ENCODE measurements at places on chromosomes 1 and 21. TPM values are rescaled to one million over a fixed set of nuclear protein-coding genes. Genes with fewer than 3 reads are reported as not detected.

- DNase-seq = no peak
- peak overlapping the region; percentile 73 for H3K27ac ChIP-seq
- H3K4me1 ChIP-seq = no peaks in the 10 kb centered on the region
These were observed 33.7 kb upstream of the PRDM2 start for GRCh38 chr1:13666317-13666716.

The IQGAP3 gene
- total RNA-seq = 32.4 TPM

DNA sequence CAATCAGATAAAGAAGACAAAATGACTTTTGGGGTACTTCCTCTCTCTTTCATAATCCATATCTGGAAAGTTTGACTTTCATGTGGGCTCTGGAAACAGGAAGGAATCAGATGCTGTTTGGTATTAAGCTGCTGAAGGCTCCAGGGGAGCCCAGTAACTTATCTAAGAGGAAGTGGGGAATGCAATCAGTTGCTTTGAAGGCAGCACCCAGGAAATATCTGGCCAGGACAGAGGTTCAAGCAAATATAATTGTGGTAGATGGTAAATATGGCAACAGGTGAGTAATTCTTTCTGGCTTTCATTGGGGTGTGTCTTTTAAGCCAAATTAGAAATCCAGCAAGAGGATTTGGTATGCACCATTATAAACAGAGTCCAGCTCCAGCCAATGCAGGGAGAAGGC lies 44.4 kb downstream of the COLGALT2 start:
- H3K27me3 ChIP-seq = no peaks in the 10 kb centered on the region
- H3K36me3 ChIP-seq = no peaks in the 10 kb centered on the region
- no peak overlapping the region for H3K4me3 ChIP-seq
- DNase-seq = no peak
- H3K4me1 ChIP-seq = peaks cover 23% of the 10 kb centered on the region

DNA sequence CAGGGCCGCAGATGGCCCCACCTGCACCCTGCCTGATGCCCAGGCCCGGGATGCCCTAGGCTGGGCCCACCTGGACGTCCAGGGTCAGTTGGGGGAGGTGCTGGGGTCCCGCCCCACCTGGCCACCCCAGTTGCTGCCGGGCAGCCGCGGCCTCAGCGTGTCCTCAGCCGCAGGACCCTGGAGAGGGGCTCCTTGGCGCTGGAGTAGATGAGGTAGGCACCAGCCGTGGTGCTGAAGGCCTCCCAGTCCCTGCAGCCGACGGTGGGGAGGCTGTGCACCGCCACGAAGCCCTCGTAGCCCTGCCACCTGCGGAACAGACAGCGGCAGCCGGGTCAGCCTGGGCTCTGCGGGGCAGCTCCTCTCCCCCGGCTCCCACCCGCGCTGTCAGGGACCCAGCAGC lies 40.4 kb downstream of the KRTAP10-1 start:
- H3K36me3 ChIP-seq = no peaks in the 10 kb centered on the region
- H3K27ac ChIP-seq = no peak overlapping the region
- no peak overlapping the region for H3K4me3 ChIP-seq
- DNase-seq = no peak

The VHLL gene
- not detected for total RNA-seq

The PTGS2 gene
- 0.38 TPM for total RNA-seq

- peaks cover 3% of the 10 kb centered on the region for H3K4me1 ChIP-seq
- H3K4me3 ChIP-seq = no peak overlapping the region
- DNase-seq = no peak
- no peak overlapping the region for H3K27ac ChIP-seq
These were observed 13.5 kb downstream of the ATP1A2 start for GRCh38 chr1:160129046-160129445.

DNA sequence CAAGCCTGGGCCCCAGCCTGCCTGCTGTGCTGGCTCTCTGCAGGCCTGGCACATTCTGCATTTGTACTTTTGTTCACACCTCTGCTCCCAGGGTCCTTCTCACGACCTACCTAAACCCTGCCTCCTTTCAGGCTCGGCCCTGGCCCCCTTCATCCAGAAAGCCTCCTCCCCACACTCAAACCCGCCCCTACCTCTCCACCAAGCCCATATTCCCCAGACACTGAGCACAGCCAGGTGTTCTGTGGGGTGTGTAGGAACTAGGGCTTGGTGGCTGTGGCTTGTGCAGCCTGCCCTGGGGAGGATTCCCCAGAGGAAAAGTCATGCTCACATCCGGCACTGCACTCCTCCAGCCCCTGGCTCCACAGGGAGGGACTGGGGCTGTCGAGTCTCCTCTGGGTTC lies 8.2 kb upstream of the MIXL1 start:
- no peak overlapping the region for H3K4me3 ChIP-seq
- peaks cover 25% of the 10 kb centered on the region for H3K27me3 ChIP-seq
- no peaks in the 10 kb centered on the region for H3K36me3 ChIP-seq
- no peak for DNase-seq
- no peak overlapping the region for H3K27ac ChIP-seq

The PDXK gene
- total RNA-seq = 57.6 TPM

- no peaks in the 10 kb centered on the region for H3K36me3 ChIP-seq
- H3K27ac ChIP-seq = no peak within 1 kb of the TSS
- peak within 1 kb of the TSS; percentile 64 for H3K4me3 ChIP-seq
- peaks cover 6% of the 10 kb centered on the region for H3K4me1 ChIP-seq
These were observed at the start of gene FMN2 for GRCh38 chr1:240091614-240092300. FMN2 (plus strand) TSS chr1:240091883; CDS start chr1:240092110, 227 bp downstream.

DNA sequence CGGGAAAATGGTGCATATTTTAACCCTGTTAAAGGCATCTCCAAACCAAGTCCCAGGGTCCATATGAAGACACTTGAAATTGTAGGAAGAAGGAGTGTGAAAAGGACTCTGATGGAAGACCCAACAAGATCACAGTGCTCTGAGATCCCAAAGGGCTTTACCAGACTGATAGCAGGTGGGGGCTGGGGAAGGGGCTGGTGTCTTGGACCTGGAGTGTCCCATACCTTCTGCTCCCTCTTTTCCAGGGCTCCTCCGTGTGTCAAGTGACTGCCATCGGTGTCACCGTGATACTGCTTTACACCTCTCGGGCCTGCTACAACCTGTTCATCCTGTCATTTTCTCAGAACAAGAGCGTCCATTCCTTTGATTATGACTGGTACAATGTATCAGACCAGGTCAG lies 37.3 kb downstream of the GPR137B start:
- no peak overlapping the region for H3K4me3 ChIP-seq
- peaks cover 3% of the 10 kb centered on the region for H3K27me3 ChIP-seq
- H3K27ac ChIP-seq = no peak overlapping the region
- no peak for DNase-seq

- H3K4me1 ChIP-seq = no peaks in the 10 kb centered on the region
- H3K4me3 ChIP-seq = no peak overlapping the region
- H3K27ac ChIP-seq = no peak overlapping the region
- no peak for DNase-seq
These were observed 366.0 kb upstream of the LRRC7 start for GRCh38 chr1:69201716-69202115.

GRCh38 chr1:234656070-234656895 lies 46.3 kb upstream of the IRF2BP2 start:
- no peaks in the 10 kb centered on the region for H3K27me3 ChIP-seq
- H3K36me3 ChIP-seq = peaks cover 1% of the 10 kb centered on the region
- peaks cover 9% of the 10 kb centered on the region for H3K4me1 ChIP-seq
- DNase-seq = no peak
- peak overlapping the region; percentile 3 for H3K27ac ChIP-seq

DNA sequence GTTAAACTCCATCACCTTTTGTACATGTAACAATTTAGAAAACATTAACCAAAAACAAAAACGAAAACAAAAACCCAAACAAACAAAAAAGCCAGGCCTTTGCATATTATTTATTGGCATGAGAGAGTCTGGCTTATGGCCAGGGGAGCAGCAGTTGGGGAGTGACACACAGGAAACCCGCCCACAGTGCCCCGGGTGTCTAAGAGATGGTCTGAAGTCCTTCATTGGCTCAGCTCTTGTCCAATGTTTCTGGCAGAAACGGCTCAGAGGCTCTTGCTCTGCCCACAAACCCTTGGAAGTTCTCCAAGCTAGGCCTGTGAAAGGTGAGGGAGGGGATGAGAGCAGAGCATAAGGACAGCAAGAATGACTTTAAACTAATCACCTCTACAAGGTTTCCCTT lies 131.5 kb downstream of the CNIH3 start:
- no peaks in the 10 kb centered on the region for H3K36me3 ChIP-seq
- DNase-seq = no peak
- H3K4me1 ChIP-seq = no peaks in the 10 kb centered on the region
- H3K27me3 ChIP-seq = peaks cover 4% of the 10 kb centered on the region

DNA sequence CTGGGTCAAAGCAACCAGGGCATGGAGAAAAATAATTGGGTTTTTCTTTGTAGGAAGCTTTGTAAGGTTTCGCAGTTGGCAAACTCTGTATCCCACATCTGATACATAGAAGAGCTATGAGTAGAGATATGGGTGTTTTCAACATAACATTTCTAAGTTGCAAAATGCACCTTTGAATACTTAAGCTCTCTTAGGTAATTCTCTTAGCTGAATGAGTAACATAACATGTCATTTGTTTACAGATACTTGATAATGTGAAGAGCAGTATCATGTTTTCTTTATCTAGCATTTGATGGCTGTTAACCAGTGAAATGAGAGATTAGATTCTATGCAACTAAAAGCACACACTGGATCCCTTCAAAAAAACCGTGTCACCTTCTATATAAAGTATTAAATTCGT lies 21.6 kb downstream of the RAVER2 start:
- H3K27me3 ChIP-seq = no peaks in the 10 kb centered on the region
- peaks cover 22% of the 10 kb centered on the region for H3K36me3 ChIP-seq
- no peak overlapping the region for H3K4me3 ChIP-seq
- H3K27ac ChIP-seq = peak overlapping the region; percentile 37

GRCh38 chr21:33325222-33326067 lies 675 bp downstream of the IFNAR1 start:
- peaks cover 2% of the 10 kb centered on the region for H3K4me1 ChIP-seq
- peak; percentile 19 for DNase-seq
- no peak overlapping the region for H3K4me3 ChIP-seq
- peaks cover 8% of the 10 kb centered on the region for H3K36me3 ChIP-seq
- H3K27ac ChIP-seq = no peak overlapping the region

The FOXO6 gene
- 2.8 TPM for total RNA-seq

- no peak overlapping the region for H3K4me3 ChIP-seq
- H3K27ac ChIP-seq = no peak overlapping the region
- no peaks in the 10 kb centered on the region for H3K36me3 ChIP-seq
- DNase-seq = no peak
These were observed 14.9 kb downstream of the PLEKHA6 start for GRCh38 chr1:204344665-204345355.

All from progenitor cell of endocrine pancreas (in vitro differentiated cells).